ENCODE measurements at places on chromosomes 5 and 9.

- DNase-seq, result no peak
Measured at GRCh38 chr5:108324886-108325285, 57.0 kb downstream of the FBXL17 start.

GRCh38 chr5:146878476-146879172 is at the start of gene PPP2R2B:
Gene PPP2R2B (minus strand): TSS chr5:146878757.
- peak; percentile 90 for DNase-seq

DNA sequence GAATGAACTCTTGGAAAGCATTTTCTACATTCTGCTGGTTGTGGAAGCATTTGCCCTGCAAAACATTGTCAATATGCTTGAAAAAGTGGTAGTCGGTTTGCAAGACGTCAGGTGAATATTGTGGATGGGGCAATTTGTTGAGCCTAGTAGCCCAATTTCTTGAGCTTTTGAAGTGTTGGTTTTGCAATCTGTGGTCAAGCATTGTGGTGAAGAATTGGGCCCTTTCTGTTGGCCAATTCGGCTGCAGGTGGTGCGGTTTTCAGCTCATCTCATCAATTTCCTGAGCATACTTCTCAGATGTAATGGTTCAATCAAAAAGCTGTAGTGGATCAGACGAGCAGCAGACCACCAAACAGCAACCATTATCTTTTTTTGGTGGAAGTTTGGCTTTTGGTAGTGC is 426.8 kb upstream of the CDH9 start:
- DNase-seq, result no peak

- DNase-seq, result no peak
Measured at GRCh38 chr5:153491856-153492255, 1.4 kb downstream of the GRIA1 start.

- DNase-seq, result peak; percentile 75
Measured at GRCh38 chr9:113160571-113160970, 9.8 kb downstream of the SLC31A2 start.

GRCh38 chr5:172530878-172531703 is 76.8 kb upstream of the SH3PXD2B start:
- DNase-seq, result peak; percentile 27

- DNase-seq, result peak; percentile 70
Measured at GRCh38 chr5:94040591-94041148, 299.3 kb upstream of the POU5F2 start.

DNA sequence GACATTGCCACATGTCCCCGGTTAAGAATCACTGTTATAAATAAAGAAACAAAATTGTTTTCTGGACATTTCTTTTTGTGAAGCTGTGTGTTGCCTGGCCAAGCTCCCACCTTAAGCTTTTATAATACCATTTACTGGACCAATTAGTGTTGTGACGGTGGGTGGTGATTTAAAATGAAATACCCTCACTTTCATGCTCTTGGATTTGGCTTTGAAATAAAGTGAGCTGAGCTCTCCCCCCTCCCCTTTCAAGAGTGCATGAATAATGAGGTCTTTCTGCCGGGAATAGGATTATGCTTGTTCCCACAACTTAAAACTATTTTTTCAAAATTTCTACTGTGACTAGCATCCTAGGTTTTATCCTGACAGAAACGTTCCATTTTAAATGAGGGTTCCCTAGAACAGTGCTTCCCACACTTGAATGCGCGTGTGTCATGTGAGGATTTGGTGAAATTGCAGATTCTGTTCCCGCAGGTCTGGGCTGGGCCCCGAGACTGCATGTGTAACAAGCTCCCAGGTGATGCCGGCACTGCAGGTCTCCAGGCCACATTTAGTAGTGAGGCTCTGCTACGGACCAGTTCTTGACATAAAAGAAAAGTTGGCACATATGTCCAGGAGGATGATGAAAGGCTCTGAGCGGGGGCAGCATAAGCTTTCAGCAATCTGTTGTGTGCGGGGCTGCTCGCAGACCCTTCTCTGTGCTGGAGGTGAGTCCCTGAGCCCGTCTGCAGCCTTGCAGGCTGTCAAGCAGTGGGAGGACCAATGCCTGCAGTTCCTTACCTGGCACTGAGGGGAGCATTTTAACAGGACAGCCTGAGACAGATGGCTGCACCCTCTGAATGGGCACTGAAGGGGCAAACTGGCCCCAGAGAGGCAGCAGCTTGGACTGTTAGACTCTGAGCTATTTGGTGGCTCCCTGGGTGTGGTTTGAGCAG is 24.4 kb downstream of the IQGAP2 start:
- peak; percentile 76 for DNase-seq

DNA sequence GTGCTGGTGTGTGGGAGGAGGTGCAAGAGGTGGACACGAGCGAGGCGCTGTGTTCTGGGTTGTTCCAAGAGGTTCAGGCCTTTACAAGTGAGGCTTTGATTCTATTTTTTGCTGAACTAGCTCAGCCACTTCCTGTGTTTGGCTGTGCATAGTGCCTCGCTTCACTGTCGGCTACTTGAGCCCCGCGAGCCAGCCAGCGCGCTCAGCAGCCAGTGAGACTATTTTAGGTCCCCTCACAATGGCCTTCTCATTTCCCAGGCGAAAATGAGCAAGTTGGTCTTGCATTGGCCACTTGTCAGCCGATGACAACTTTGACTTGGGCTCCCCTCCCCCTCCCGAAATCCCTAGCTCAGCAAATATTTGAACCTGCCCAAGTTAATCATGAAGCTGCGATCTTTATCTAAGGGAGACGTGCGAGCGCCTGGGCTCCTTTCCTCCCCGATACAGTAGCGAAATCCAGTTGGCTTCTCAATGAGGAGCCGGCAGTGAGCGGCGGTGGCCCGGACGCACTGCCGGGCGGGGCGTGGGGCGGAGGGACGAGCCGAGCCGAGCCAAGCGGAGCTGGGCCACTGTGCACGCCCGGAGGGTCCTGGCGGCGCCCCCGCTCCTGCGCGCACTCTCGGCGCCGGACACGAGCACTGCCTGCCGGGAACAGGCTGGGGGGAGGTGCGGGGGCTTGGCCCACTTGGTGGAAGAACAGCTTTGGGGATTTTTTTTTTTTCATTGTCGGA is 72.6 kb downstream of the PIK3R1 start:
- DNase-seq, result peak; percentile 81

- peak; percentile 50 for DNase-seq
Measured at GRCh38 chr5:19555436-19555835, 432.6 kb downstream of the CDH18 start.

DNA sequence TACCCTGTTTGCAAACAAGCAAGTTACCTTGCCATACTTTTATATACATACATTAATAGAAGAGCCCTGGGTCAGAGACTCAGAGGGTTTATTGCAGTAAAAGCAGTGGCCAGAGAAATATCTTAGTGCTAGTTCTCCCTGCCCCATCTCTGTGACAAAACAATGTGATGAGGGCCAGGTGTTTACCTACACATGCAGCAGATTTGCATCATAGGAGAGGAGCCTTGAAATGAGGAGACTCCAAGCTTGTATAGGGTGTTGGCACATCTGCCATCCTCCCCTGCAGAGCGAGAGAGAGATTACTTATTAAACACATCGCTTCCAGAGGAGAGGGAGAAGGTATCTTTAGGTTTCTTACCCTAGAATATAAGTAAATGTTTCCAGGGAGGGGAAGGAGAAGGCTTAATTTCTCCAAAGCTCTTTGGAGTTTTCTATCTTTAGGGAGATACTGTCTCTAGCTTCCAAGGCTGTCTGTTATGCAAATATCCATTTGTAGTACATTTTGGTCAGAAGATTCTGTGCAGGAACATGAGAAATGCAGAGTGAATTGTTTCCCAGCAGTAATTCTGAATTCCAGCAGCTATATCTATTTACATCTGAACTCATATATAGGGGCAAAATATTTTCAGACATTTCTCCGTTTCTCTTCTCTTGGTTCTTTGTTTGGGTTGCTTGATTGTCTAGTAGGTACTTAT is 15.7 kb downstream of the FER start:
- DNase-seq, result no peak

- no peak for DNase-seq
Measured at GRCh38 chr5:179431221-179431824, 86.1 kb upstream of the ADAMTS2 start.

- DNase-seq, result peak; percentile 57
Measured at GRCh38 chr5:137453483-137454080, 45.5 kb downstream of the SPOCK1 start.

- no peak for DNase-seq
Measured at GRCh38 chr5:62707563-62707962, 128.9 kb downstream of the LRRC70 start.

DNA sequence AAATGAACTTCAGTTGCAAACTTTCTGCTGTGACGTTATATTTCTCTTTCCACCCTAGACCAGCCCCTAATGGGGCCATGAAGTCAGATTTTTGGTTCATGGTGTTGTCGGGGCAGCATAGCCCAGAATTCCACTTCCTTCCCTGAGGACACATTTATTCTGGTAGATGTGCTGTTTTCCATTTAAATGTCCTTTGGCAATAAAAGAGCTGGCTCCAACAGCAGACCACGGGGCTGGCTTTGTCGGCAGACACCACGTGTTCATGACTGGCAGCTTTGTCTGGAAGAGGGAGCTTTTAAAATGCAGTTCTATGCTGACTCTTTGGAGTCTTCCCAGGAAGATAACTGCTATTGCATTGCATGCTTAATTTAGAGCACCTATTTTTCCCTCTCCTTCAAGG is 17.6 kb upstream of the LCP2 start:
- no peak for DNase-seq

DNA sequence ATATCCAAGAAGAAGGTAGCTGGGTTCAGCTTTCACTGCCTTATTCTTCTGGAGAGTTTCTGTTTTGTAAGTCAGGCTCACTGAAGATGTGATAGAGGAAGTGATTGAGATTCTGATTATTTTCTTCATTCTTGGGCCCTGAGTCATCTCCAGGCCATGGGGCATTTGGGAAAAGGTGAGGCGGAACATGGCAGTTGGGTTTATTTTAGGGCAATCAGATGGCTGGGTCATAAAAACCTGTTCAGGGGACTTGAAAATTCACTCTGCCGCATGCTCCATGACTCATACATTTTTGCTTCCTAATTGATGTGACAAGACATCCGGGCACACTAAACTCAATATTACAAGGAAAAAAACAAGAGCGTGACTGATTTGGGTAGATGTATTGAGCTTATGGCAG is 265.7 kb upstream of the KLF4 start:
- no peak for DNase-seq

DNA sequence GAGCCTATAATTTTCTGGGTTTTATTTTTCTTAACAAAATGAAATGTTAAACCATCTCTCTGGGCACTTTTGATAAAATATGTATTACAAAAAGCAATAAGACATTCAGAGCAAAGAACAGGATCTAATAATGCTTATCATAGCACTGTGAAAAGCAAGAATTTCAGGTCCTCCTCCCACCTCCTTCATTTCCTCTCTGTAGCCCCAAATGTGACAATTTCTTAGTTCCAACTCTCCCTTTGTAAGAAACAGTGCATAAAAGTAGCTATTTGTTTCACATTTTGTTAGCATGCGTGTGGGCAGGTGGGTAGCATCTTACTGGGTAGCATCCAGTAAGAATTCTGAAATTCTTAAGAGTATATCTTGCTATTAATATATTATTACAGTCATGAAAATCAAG is 130.9 kb upstream of the RASA1 start:
- DNase-seq, result no peak

DNA sequence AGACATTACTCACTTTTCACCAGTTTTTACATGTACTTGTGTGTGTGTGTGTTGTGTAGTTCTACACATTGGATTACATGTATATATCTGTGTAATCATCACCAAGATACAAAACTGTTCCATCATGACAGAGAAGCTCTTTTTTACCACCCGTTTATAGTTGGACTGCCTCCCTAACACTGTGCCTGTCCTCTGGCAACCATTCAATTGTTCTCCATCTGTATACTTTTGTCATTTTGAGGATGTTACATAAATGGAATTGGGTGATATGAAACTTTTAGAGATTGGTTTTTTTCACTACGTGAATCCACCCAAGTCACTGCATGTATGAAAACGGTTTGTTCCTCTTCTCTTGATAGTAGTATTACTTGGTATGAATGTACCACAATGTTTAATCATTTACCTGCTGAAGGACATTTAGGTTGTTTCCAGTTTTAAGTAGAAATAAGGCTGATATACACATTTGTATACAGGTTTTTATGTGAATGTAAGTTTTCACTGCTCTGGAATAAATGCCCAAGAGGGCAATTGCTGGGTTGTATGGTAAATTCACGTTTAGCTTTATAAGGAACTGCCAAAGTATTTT is 126.2 kb downstream of the MAPKAP1 start:
- no peak for DNase-seq

DNA sequence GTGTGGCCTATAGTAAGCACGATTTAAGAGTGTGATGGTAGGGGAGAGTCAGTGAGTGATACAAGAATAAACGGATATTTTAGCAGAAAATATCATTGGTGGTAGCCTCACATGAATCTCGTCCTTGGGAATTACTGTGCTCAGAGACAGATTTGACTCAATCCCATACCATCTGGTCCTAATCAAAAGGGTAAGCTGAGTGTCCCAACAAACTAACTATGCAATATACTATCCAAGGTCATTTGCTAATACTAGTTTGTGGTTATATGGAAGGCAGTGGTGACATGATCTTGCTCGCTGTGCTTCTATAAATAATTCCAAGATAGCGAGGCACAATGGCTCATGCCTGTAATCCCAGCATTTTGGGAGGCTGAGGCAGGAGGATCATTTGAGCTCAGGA is 103.2 kb downstream of the TRPM6 start:
- DNase-seq, result no peak

DNA sequence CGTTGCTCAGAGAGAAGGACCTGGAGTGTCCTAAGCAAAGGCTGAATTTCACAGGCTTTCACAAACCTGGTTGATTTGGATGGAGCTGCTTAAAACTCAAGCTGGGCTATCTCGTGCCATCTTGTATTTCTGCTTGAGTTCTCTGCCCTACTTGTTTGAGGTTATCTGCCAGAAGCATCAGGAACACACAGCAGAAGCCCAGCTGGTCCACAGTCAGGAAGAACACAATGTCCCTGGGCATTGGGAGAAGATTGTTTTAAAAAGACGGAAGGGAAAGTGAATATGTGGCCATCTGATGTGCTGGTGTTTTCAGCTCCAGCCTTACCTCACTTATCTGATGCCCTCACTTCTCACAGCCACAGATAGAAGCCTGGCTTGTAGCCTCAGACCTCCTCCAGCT is 32.9 kb upstream of the SLC36A1 start:
- no peak for DNase-seq
